Activated CD4-positive, alpha-beta T cell treated with anti-CD3 and anti-CD28 coated beads for 24 hours (primary cell): ENCODE measurements at places on chromosomes 1 and 21.

DNA sequence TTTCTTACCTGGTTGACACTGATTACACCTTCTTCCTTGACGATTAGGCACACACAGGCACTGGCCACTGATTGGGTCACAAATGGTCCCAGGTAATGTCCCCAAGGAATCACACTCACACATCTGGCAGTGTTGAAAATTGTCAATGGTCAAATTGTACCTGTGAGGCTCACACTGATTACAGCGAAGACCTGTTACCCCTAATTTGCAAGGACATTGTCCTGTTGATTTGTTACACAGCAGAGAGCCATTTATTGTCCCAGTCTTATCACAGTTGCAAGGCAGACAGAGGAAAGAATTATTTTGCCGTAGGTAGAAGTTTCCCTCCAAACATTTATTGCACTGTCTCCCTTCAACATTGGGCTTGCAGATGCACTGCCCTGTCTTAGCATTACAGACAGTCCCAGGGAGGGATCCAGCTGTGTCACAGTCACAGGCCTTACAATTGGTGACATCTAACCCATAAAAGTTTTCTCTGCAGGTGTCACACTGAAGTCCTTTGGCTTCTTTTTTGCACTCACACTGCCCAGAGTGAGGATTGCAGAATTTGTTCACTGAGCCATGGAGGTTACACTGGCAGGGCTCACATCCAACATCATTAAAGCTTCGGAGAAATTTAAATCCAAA, 176.6 kb downstream of the USH2A start:
- DNase-seq, result no peak

DNA sequence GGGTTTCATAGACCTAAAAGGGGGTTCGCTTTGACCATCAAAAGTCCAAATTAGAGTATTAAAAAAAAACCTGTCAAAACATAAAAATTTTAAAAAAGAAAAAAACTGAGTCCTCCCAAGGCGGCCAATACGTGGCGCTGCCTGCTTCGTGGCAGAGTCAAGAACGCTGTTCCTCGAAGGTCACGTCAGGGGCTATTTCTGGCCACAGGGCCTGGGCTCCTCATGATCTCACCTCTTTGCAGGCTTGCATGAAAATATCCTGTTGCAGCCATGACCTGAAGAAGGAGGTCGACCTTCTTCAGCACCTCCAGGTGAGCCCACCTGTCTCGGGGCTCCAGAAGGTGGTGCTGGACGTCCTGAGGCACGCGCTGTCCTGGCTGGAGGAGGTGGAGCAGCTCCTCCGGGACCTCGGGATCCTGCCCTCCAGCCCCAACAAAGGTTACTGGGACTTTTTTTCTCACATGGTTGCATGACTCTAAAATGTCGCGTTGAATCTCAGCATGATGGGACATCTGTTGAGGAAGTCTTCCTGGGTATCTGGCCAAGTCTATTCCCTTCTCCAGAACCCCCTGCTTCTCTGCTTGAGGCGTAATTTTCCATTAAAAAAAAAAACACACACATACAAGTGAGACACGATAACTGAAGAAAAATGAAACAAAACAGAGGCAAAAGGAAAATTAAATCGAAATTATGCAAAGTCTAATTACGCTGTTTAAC, 80.4 kb upstream of the EFHD2 start:
- no peak for DNase-seq

GRCh38 chr1:201570181-201570885, 31.4 kb downstream of the NAV1 start:
- no peak for DNase-seq

GRCh38 chr1:89736937-89737733, 83.7 kb upstream of the LRRC8D start:
- DNase-seq, result no peak

GRCh38 chr1:99447721-99448120, 183.4 kb downstream of the PLPPR4 start:
- no peak for DNase-seq

DNA sequence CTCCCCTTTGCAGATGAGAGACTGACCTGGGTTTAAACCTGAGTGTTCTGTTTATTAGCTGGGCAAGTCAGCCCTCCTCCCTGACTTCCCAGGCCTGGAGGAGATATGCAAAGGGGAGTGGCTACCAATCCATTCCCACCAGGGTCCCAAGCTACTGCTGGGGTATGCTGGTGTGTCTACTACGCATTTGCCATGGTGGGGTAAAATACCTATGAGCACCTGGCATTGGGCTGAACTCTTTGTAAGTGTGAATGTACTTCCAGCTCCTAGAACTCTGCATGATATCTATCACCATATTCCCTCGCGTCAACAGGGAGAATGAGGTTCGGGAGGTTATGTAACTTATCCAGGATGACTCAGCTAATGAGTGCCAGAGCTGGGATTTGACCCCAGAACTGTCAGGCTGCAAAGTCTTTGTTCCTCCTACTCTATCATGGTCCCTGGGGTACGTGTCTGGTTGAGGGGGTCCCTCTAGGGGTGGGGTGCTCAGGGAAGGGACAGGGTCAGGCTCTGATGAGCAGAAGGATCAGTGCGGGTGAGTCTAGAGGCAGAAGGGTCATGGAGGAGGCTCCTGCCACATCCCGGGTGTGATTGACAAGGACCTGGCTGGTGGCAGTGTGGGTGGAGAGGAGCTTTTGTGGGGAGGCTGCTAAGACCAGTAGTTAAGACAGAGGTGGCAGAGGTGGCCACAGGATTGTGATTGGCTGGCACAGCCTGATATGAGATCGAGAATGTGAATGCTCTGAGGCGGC, 16.7 kb downstream of the AMPD2 start:
- DNase-seq, result no peak

GRCh38 chr1:205232127-205232820, 4.5 kb downstream of the TMCC2 start:
- DNase-seq, result no peak

- no peak for DNase-seq
Observed at GRCh38 chr1:156481527-156481926, 19.0 kb downstream of the MEF2D start.

DNA sequence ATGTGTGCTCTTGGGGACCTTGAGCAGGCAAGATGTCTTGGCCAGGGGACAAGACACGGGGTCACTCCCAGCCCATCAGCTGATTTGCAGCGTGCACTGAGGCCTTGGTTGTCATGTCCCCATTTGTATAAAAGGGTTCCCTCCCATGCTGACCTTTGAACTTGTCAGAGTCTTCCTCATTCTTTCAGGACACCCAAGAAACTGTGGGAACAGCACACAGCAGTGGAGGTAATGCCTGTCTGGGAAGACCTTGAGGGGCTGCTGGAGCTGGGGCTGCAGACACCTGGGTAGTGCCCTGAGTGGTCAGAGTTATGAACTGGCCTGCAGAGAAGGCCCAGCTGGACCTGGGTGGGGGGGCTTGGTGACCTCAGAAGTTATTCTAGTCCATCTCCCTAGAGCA, 46.4 kb downstream of the FAAH start:
- no peak for DNase-seq

DNA sequence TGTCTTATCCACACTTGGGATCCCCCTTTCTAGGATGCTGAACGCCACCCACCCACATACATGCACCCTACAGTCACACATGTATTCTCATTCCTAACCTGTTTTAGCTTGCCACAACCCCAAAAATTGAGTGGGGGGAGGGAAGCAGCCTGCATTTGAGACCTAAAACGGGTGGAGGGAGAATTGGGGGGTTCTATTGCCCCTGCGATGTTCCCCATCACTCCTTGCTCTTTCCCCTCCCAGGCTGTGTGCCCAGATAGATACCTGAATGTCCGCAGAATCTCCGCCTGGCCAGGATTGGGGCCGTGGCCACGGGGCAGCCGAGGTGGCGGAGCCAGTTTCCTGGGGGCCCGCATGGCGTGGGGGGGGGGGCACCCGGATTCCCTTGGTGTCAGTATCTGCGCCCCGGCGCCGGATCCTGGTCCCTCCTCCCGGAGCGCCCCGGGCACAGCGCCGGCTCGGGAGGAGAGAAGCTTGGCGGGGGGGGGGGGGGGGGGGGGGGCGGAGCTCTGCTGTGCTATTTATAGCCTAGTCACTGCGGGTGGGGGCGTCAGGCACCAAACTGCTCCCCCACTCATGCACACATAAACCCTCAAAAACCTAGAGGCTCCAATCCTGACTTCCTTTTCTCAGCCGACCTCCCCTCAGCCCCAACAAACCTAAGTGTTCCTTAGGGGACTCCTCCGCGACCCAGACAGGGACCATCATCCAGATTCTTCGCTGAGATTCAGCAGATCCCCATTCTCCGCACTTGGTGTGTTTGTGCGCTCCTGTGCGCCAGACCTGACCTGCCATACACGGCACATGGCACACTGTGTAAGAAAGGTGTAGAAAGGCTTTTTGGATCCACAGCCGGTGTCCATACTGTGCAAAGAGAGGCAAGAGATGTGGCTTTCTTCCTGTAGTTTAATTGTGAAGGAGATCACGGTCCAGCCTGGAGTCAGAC, 1.9 kb downstream of the ANKRD34A start:
- DNase-seq, result no peak

DNA sequence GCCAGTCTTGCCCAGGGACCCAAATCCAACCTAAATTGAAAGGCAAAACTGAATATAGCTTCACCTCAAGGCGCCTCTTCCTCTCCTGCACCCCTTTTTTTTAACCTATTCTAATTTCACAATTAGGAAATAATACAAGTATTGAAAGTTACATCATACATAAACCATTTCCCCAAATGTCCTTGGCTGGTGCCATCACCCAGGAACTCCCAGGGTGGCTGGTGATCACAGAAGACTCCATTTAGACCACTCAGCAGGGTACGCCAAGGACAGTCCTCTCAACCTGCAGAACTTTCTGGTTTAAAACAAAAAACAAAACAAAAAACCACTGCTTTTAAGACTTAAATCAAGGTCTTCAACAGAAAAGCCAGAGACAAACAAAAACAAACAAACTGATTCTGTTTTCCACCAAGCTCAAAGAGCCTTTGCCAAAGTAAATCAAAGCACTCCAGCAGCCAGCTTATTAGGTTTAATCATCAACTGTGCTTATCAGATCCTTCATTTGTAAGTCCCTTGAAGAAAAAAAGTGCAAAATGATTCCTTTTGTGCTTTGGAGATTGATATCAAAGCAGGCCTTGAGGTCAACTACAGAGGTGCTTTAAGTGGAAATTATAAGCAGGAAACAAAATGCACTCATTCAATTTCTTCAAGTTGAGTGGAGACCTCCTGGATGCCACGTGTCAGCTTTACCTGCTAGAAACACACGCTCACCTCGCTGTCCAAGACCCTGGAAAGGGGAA, 113.0 kb downstream of the ETS2 start:
- no peak for DNase-seq

GRCh38 chr1:12400027-12400693, 170.3 kb downstream of the VPS13D start:
- DNase-seq, result no peak

DNA sequence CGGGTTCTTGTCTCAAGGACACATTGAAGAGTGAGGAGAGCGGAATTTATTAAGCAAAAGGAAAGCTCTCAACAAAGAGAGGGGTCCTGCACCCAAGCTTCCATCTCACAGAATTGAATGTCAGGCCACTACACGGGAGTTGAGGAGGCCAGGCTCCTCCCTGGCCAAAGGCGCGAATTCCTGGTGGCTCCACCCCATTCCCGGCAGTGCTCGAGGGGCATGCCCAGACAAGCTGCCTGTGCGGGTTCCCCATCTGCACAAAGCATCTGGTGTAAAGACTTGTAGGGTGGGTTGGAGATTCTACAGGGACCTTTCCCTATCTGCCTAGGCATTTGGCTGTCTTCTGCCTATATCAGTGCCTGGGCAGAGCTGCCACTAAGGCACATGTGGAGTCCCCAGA, 648.5 kb upstream of the PKN2 start:
- no peak for DNase-seq

GRCh38 chr1:29309621-29310020, 73.3 kb downstream of the PTPRU start:
- no peak for DNase-seq

GRCh38 chr1:244048256-244049161, 2.6 kb upstream of the ZBTB18 start:
- DNase-seq, result peak; percentile 93

DNA sequence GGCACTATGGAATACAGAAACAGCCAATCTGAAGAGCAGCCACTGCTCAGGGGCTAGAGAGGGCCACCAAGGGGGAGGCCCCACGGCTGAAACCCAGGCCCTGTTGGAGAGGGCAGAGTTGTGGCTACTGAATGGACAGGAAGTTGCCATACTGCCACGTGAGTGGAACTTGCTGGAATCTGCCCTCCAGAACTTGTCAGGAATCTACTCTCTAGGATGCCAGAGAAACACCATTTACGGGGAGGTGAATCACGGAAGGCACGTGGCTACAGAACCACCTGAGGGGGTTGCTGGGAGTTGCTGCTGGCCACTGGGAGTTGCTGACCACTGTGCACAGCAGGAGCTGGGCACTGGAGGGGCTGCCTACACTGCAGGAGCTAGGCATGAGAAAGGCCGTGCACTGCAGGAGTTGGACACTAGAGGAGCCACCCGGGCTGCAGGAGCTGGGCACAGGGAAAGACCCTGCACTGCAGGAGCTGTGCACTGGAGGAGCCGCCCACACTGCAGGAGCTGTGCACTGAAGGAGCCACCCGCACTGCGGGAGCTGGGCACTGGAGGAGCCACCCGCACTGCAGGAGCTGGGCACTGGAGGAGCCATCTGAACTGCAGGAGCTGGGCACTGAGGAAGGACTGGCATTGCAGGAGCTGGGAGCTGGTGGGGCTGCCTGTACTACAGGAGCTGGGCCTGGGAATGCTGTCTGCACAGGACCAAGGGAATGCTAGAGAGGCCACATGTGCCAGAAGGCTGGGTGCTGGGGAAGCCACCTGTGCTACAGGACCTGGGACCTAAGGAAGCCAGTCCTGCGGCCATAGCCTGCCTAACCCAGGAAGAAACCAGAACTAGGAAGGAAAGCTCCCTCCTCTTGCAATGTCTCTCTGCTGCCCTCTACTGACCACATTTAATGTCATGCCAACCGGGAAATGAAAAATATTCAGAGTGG, 343.4 kb downstream of the MATN1 start:
- DNase-seq, result peak; percentile 4

- no peak for DNase-seq
Observed at GRCh38 chr1:157469752-157470675, 82.3 kb downstream of the FCRL5 start.

DNA sequence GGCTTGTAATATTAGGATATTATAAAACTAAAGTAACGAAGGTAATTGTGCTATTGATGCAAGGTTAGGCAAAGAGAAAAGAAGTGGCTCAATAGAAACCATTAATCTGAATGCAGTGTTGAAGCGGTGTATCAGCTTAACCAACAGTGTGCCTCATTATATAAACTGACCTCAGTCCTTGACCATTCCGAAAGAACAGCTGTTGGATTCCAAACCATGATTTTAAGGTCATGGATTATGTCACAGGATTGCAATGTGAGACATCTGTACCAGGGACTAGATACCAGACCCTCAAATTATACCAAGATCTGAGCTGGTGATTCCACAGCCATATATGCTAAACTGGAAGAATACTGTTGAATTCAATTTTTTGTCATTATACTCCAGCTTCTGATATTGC, 134.2 kb upstream of the HP1BP3 start:
- no peak for DNase-seq

DNA sequence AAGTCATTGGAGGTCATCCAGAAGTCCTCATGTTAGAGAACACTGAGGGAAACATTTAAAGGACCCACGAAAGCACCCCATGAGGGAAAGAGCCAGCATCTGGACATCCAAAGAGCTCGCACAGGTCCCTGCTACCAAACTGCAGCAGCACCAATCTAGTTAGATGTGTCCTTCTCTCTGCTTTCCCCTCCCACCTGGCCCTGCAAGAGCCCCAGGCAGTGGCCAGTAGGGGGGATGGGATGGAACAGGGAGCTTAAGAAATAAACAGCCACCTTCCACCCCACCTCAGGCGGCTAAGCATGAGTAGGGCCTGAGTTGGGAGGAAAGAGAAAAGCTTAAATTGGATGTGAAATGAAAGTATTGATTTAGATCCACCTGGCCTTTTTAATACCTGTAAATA, 175.9 kb upstream of the KCND3 start:
- no peak for DNase-seq

- DNase-seq, result no peak
Observed at GRCh38 chr1:151802372-151802771, 2.8 kb downstream of the LINGO4 start.
